ENCODE measurements at places on chromosomes 4 and X. TPM values are rescaled to one million over a fixed set of nuclear protein-coding genes. Genes with fewer than 3 reads are reported as not detected.

- no peak for DNase-seq
Observed at GRCh38 chrX:68807818-68808217, 21.0 kb upstream of the EFNB1 start.

- no peak for DNase-seq
Observed at GRCh38 chr4:147822128-147822527, 90.2 kb downstream of the ARHGAP10 start.

DNA sequence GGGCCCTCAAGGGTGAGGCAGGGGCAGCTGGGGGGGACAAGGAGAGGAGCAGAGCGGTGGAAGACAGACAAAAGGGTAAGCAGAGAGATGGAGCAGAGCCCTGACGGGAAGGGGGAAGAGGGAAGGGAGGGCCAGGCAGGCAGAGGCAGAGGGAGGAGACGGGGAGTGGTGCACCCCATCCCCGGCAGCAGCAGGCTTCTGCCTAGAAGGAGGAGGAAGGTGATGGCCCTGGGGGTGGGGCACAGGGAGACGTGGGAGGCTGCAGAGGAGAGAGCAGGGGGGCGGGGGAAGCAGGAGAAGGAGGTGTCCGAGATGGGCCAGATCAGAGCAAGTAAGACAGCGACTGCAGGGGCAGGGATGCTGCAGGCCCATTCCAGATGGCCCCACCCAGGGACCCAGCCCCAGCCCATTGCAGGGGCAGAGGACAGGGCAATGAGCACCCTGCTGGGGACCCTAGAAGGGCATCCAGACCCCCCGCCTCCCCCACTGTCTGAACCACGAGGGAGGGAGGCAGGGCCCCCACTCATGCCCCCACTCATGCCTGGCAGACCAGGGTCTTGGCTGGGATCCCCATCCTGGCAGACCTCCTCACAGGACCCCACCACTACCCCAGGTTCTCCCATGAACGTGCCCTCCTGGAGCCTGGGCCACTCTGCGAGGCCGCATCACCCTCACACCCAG, 2.7 kb downstream of the L1CAM start:
- no peak for DNase-seq

- no peak for DNase-seq
Observed at GRCh38 chr4:139898293-139898692, 232.7 kb downstream of the MGST2 start.

DNA sequence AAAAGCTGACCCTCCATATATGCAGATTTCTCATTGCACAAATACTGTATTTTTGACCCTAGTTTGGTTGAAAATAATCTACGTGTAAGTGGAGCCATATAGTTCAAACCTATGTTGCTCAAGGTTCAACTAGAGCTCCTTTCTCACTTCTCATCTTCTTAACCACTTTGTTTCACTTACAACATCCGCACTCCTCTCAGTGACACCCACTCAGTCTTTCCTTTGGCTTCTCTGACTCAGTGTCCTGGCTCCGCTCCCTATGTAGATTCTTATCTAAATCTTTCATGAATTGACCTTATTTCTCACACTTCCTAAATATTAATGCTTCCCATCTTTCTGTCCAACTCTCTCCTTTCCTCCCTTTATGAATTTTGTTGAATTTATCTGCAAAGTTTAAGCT, 32.9 kb upstream of the DKK2 start:
- no peak for DNase-seq

GRCh38 chr4:18935659-18936345, 914.2 kb upstream of the LCORL start:
- DNase-seq = no peak

DNA sequence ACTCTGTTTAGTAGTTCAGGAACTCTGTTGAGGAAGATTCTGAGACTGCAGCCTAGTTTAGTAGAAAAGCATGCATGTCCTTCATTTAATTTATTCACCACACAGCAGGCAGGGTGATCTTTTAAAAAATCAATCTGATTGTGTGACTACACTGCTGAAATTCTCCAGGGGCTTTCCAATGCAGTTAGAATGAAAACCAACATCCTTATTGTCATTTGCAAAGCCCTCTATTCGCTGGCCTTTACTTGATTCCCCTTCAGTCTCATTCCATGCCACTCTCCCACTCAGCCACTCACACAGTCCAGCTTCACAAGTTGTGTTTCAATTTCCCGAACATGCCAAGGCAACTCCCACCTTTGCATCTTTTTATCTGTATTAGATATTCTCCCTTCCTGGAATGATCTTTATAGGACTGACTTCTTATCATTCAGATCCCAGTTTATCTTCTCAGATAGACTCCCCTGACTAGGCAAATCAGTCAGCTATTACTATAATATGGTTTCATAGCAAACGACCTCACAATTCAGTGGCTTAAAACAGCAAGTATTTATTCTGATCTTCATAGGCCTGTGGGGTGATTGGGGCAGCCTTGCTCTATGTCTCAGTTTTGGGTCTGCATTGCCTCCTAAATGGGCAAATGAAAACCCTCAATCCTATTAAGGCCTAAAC, 21.3 kb upstream of the FTHL17 start:
- no peak for DNase-seq

DNA sequence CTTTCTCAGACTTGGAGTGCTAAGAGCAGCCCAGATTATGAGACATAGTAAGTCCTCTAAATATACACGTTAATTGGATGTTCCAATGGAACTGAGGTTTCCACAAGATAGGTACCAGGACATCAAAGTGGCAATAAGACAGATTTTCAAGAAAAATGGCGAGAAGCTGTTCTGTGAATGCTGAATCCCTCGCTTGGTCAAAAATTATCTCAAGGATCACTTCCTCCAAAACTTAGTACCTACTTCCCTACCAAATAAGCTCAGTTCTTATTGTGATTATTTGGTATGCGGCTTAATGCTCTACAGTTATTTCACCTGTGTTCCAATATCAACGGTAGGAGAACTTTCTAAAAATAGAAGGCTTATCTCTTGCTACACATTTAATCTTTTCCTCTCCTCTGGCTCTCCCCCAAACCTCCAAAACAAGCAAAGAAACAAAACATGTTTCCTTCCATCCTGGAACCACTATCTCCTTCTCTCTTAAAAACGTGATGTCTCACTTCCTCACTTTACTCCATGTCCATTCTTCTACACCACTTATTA, 14.7 kb downstream of the PDGFC start:
- no peak for DNase-seq

- DNase-seq = no peak
Observed at GRCh38 chr4:47736555-47736954, 101.3 kb downstream of the CORIN start.

Gene FGFBP2
- polyA plus RNA-seq = not detected

Gene VSIG4
- not detected for polyA plus RNA-seq

Gene LAMP2
- 155 TPM for polyA plus RNA-seq

Gene MAGEE1
- polyA plus RNA-seq = 0.16 TPM

Gene TIGD4
- not detected for polyA plus RNA-seq

Gene PDS5A
- 49.5 TPM for polyA plus RNA-seq

Gene ADH1A
- polyA plus RNA-seq = not detected

Gene ALAS2
- not detected for polyA plus RNA-seq

Gene TMEM129
- polyA plus RNA-seq = 20.8 TPM

Gene PFKFB1
- polyA plus RNA-seq = 0.06 TPM

Gene FRMD7
- not detected for polyA plus RNA-seq

Gene CDKL2
- polyA plus RNA-seq = 0.19 TPM

Gene SMIM10L2A
- polyA plus RNA-seq = 0.04 TPM
